Kasumi-1 (cell line): ENCODE measurements at places on chromosomes 16 and 17.

DNA sequence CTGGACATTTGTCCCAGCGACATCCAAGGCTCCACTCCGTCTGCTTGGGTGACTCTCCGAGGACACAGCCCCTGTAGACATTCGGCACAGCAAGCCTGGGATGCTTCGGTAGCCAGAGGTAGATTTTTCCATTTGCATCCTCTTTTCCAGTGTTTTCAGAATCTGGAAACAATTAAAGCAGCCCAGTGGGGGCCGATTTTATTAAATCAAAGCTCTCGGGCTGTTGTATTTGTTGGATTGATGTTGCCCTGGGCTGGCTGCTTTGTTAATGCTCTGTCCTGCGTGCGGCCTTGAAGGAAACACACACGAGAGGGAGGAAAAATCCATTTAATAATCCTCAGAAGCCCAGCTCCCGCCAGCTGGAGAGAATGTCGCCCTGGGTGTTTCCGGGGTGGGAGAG lies 158.1 kb upstream of the CIBAR2 start:
- DNase-seq = no peak

GRCh38 chr17:31789707-31790505 lies 69.1 kb downstream of the COPRS start:
- no peak for DNase-seq

DNA sequence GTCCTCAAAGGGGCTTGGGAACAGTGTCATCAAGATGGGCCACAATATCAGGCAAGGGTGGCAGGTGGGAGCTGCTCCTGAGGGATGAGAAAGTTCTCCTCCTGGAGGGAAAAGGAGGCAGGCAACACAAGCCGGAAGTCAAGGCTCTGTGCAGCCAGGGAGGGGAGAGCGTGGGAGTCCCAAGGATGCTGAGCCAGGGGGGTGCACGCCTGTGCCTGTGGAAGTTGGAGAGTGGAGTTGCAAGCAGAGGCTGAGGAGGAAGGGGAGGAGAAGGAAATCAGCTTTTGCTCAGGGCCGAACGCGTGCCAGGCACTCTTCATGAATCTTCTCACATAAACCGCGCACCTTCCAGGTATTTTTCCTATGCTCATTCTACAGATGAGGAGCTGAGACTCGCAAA lies 7.4 kb upstream of the SLC13A2 start:
- no peak for DNase-seq

DNA sequence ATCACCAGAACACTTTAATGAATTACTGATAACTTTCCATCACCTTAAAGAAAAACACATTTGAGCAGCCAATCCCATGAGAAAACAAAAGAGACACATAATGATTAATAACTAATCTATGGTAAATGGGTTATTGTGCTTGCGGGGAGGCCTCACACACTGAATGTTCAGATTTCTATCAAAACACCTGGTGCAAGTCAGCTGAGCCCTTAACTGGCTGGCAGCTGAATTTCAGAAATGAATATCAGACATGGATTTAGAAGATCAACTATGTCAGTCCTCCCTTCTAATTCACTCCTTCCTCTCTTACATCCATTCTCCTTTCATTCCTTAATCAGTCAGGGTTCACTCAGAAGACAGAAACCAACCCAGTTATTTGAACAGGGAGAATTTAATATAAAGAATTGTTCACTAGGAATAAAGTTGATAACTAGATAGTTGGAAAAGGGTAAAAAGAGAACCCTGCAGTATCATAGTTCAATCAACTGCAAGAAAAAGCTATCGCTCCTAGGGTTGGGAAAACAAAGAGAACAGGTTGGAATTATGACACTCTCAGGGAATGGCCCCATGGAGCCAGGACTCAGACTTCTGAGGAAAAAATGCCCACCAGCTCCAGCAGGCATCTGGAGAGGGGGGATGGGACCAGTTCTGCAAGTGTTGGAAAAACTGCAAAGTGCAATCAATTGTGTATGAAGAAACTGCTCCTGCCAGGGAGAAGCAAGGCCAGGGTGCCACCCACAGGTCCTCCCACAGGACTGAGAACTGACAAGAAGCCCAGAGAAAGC lies 577.1 kb upstream of the CDH5 start:
- DNase-seq = no peak

DNA sequence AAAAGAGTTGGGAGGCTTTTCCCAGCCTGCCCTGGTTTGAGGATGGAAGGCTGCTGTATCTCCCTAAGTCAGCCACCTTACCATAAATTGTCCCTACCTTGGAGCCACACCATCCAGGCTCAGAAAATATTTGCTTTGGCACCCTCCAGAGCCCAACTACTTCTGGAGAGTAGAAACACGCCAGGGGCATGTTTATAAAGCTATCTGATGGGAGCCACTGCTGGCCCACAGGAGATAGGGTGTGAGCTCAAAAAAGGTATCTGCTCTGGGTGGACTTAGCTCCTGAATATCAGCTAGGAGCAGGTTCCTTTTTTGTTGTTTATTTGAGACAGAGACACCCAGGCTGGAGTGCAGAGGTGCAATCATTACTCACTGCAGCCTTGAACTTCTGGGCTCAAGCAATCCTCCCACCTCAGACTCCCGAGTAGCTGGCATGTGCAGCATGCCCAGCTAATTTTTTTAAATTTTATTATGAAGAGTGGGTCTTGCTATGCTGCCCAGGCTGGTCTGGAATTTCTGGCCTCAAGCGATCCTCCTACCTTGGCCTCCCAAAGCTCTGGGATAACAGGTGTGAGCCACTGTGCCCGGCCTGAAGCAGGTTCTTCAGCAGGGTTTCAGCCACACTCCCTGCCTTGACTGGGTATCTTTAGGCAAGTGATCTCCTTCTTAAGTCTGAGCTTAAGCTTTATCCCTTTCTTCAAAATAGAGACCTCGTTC lies 147.1 kb downstream of the SALL1 start:
- no peak for DNase-seq

GRCh38 chr17:76032073-76032779 lies 5.1 kb upstream of the EVPL start:
- no peak for DNase-seq

DNA sequence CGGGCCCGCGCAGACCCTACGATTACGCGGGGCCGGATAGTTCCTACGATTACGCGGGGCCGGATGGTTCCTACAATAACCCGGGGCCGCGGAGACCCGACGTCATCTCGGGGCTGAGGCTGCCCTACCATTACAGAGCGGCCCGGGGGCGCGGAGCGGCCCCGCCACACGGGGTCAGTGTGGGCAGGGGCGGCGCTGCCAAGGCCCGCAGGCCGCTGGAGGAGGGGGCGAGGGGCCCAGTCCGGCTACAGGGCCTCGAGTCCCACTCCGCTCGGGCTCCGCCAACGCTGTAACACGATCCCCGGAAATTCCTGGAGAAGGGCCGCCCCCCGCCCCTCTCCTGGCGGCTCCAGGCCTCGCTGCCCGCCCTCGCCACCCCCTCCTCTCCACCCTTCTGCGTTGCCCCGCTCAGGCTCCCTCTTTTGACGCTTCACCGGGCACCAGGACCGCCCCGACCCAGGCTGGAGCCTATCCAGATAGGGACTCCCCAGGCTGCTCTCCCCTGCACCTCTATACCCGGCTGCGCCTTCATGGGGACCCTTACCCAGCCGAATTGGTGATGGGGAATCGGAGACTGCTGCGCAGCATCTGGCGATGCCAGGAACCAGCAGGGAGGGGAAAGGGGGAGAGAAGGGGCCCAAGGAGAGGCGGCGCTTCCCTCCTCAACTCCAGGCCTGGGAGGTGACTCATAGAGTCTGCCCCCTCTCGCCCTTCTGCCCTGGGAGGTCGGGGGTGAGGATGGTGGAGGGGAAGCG lies at the start of gene RAB34:
Gene RAB34 (minus strand): TSS at position 291 of the 755 bp plus-strand sequence. CDS start 602 bp downstream, outside the sequence.
- peak; percentile 88 for DNase-seq

DNA sequence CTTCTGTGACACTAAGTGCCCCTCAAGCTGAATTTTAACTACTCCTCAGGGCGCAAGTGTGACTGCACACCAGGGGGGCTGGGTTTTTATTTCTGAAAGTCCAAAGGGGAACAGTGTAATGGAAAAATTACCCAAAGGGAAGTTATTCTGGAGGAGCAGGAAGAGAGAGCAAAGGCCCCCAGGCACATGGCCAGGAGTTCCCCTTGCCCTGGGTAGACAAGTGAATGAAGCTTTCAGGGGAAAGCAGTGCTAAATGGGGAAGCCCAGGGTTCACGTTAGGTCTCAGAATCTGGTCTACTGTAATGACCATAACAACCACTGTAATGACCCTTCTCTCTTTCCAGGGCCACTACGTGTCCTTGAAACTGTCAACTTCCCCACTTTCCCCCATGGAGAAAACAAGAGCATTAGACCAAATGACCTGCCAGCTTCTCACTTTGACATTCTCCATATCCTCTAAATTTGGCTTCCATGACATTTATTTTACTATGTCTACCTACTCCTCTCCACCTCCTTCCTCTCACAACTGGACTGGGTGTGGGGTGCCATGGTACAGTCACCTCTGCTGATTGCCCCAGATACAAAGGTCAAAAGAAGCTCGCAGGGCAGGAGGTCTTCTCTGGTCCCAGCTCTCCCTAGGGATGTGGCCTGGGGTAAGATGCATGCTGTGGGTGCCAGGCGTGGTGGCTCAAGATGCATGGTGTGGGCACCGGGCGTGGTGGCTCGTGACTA lies 34.1 kb upstream of the MMP2 start:
- DNase-seq = peak; percentile 40

GRCh38 chr17:66814570-66814969 lies 20.3 kb upstream of the CACNG5 start:
- no peak for DNase-seq

- no peak for DNase-seq
These were observed 296.6 kb upstream of the PMFBP1 start for GRCh38 chr16:72468582-72468981.

DNA sequence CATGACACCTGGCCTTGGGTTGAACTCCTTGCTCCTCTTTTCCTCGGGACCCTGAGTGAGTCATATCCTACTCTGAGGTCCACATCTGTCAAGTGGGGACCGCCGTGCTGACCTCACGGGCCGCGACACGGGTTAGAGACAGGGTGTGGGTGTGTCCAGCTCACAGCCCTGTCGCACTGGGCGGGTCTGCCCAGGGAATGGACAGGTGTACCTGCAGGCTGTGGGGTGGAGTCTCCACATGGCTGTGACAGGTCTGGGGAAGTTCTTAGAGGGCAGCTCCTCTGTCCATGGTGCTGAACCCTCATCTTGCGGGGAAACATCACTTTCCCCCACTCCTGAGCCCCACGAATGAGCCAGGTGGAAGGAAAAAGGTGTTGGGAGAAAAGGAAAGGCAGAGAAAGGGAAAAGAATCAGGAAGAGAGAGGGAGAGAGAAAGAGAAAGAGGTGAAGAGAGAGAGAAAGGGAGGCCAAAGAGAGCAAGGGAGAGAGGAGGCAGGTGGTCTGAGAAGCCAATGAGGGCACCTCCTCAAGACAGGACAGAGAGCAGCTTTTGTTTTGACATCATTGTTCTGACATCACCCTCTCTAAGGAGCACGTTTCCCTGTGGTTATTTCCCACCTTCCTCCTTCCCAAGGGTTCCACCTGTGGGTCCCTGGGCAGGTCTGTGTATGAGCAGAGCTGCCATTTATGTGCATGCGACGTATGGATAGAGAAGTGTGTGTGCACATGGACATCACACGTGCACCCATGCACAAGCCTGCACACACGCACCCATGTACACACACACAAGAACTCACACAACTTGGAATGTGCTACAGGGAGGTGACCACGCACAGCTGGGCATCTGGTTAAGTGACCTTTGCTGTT lies 32.6 kb upstream of the CBFA2T3 start:
- no peak for DNase-seq

DNA sequence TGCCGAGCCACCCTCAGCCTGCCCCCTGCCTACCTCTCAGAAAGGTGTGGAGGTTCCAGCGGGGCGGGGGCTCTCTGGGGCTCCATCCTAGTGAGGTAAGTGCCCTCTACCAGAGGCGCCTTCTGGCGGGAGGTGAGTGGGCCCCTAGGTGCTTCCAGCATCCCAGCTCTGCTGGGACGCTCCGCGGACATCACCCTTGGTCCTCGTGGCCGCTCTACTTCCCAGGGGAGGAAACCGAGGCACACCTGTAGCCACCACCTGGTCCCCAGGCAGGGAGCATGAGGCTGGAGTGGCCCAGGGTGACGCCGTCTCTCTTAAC lies 1.4 kb downstream of the MCRIP2 start:
- no peak for DNase-seq

DNA sequence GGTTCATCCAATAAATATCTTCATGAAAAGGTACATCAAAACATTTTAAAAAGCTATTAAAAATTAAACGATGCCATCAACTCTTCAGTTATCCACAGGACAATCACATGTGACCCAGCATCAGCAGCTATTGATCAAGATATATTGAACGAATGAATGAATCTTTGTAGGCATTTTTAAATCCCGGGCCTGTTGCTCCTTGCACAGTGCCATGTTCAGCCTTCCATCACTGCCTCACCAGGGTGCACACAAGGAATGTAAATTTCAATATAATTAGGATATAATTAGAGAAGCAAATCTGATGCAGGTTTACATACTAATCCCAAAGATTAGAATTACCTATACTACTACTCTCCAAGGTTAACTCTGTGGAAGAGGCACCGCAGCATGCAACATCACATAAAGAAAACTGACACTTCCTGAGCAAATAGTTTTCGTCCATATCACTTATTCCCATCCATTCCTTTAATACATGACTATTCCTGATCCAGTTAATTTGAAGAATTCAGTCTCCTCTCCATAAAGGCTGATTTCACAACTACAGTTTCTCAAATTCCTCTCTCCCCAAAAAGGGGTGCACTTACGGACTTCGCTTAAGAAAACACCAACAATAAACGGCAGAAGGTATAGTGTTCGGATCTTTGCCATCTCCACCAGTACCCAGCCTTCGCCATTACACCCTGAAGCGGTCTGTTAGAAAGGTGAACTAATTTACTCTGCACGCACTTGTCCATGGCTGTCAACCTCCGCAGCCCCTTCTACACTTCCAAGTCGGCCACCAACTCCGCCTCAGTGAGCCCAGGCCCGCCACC lies 938 bp downstream of the NCOR1 start:
- no peak for DNase-seq

DNA sequence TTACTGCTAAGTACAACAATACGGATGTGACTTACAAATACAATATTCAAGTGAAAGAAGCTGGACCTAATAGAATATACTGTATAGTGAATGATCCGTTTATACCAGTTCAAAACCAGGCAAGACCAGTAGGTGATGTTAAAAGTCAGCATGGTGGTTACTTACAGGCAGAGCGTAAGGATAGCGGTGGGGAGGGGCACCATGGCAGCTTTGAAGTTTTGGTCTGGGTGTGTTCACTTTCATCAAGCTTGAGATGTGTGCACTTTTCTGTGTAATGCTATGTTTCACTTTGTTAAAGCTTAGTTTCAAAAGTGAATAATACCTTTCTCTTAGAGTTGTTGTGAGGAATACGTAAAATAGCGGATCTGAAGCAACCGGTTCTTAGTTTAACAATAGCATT lies 16.5 kb upstream of the SLC35G3 start:
- no peak for DNase-seq
